ENCODE measurements at places on chromosomes 5 and 9.

- DNase-seq = peak; percentile 20
These were observed 13.3 kb upstream of the GPX8 start for GRCh38 chr5:55146543-55147151.

DNA sequence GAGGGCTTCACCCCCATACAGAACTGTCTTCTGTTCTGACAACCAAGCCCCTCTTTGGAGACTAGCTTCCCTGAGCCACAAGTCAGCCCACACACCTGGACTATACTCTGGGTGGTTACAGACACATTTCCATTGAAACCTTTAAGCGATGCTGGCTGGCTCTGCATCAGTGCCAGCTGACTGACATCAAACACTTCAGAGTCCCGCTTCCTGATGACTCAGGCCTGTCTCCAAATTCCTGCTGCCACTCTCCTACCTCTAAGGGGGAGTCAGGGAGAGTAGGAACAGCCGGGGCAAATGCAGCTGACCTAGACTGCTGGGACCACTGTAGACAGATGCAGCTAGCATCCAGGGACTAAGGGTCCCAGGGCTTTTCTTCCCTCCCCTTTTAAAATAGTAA, 59.4 kb downstream of the SIL1 start:
- DNase-seq = no peak

GRCh38 chr5:124492444-124493224, 253.8 kb downstream of the ZNF608 start:
- DNase-seq = no peak

GRCh38 chr9:20417373-20418080, 204.8 kb downstream of the MLLT3 start:
- no peak for DNase-seq
